ENCODE measurements at places on chromosomes 2 and 18.

DNA sequence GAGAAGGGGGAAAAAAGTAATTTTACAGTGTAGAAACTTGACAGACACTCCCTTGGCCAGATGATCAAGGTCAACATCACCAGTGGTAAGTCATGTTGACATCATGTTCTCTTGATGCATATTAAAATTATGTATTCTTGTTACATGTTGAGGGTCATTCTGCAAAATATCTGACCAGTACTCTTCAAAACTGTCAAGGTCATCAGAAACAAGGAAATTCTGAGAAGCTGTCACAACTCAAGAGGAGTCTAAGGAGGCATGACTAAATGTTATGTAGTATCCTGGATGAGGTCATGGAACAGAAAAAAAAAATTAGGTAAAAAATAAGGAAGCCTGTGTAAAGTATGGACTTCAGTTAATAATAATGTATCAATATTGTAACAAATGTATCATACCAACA is 6.3 kb downstream of the SGPP2 start:
- no peak for DNase-seq

DNA sequence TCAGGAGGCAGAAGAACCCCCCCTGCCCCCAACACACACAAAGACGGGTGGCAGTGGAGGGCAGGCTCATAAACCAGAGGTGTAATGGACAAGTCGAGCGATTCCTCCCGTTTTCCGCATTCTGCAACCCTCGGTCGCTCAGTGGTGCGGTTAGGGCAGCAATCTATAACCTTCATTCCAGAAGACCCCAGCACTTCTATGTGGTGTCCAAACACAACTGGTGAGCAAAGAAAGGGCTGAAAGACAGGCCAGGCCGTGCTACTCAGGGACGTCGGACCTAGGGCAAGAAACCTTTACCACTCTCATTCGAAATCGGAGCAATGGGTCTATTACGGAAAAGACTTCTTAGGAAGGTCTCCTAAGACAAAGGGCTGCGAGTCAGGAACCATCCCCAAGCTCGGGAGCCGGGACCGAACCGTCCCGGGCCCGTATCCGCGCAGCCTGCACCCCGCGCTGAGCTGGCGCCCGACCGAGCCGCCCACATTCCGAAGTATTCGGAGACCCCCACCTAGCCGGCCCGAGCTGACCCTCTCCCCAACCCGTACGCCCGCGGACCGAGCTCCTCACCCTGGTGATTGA is 568 bp downstream of the ARL5A start:
- DNase-seq, result peak; percentile 31

- DNase-seq, result peak; percentile 4
These were observed 18.4 kb downstream of the PREPL start for GRCh38 chr2:44342854-44343253.

DNA sequence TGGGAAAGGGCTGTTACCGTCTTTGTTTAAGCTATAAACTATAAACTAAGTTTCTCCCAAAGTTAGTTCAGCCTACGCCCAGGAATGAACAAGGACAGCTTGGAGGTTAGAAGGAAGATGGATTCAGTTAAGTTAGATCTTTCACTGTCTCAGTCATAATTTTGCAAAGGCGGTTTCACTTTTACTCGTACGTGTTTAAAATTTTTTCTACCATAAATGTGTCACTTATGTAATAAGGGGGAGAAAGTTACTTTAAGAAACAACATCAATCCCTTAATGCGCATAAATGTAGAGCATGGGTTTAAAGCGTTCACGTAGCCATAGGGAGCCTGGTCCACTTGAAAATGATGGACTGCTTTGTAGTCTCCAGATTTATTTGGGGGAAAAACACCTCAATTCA is 71.3 kb downstream of the SNORC start:
- DNase-seq, result no peak

GRCh38 chr2:54574107-54574859 is 118.2 kb downstream of the SPTBN1 start:
- no peak for DNase-seq

GRCh38 chr2:18171191-18172139 is 293.0 kb downstream of the KCNS3 start:
- no peak for DNase-seq

DNA sequence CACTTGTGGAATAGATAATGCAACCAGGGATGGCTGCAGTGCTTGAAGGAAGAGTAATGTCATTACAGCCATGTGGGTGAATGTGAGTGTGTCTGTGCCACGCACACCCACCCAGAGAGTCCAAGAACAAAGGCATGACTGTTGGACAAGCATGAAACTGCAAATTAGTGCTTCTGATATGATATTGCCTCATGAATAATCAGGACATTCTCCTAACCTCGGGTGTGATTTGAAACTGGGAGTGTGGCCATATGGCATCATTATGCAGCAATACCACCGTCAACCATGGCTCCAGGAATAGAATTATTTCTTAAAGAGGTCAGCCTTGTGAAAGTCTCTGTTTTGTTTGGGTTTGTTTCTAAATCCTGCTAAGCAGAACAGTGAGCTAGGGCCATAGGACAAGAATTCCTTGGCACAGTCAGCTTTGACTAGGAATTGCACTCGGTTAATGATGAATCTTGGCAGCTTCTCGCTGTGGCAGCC is 678.0 kb upstream of the RAB6C start:
- no peak for DNase-seq

GRCh38 chr2:173983391-173983871 is 18.3 kb upstream of the SP3 start:
- DNase-seq, result no peak

- no peak for DNase-seq
These were observed 117.1 kb downstream of the ZNF407 start for GRCh38 chr18:74714791-74715190.

DNA sequence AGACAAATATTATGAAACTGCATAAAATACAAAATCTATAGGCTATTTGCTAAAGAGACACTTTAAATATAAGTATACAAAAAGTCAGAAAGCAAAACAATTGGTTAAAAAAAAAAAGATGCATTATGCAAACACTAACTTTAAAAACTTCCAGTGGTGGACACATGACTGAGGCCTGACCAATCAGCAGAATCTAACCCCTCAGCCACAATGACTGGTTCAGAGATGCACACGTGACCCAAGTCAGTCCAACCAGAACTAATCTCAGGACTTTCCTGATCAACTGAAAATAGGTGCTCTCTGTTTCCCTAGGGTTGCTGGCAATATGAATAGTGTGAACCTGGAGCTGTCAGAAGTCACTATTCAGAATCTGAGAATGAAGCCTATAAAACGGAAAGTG is 22.7 kb downstream of the DNER start:
- no peak for DNase-seq

- DNase-seq, result no peak
These were observed 120.7 kb upstream of the AGAP1 start for GRCh38 chr2:235373171-235373570.

- DNase-seq, result no peak
These were observed 59.8 kb upstream of the LYPD6B start for GRCh38 chr2:148978706-148979105.

GRCh38 chr2:240462707-240463273 is 27.3 kb downstream of the GPC1 start:
- DNase-seq, result no peak

GRCh38 chr2:207767461-207768167 is 2.1 kb downstream of the FZD5 start:
- DNase-seq, result peak; percentile 73

DNA sequence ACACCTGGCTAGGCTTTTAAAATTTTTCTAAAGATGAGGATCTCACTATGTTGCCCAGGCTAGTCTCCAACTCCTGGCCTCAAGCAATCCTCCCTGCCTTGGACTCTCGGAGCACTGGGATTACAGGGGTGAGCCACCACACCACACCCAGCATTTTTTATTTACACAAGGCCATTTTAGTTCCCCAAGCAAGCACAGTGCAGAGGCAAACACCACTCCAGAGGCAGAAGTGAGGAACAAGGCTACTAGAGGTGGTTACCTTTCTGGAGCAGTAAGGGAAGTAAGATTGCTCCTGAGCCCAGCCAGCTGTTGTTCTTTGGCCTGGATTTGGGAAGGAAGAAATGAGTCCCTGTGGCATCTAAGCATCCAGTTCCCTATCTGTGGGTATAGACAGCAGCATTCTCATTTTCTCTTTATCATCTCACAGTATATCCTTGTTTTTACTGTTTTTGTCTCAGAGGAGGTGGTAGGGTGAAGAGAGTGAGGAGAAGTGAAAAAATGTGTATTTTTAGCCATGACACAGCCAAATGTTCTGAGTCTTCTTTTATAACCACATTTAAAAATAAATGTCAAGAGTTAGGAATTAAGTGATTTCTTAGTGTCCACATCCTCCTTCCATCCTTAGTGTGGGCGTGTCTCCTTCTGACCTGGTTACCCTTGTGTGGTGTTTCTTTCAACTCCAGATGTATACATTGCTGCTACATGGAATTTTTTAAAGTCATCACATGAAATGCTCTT is 10.5 kb upstream of the TTC39C start:
- DNase-seq, result no peak

GRCh38 chr18:61998335-61998734 is 105.5 kb upstream of the RNF152 start:
- no peak for DNase-seq

- DNase-seq, result no peak
These were observed 4.2 kb upstream of the CLIP4 start for GRCh38 chr2:29110916-29111535.

DNA sequence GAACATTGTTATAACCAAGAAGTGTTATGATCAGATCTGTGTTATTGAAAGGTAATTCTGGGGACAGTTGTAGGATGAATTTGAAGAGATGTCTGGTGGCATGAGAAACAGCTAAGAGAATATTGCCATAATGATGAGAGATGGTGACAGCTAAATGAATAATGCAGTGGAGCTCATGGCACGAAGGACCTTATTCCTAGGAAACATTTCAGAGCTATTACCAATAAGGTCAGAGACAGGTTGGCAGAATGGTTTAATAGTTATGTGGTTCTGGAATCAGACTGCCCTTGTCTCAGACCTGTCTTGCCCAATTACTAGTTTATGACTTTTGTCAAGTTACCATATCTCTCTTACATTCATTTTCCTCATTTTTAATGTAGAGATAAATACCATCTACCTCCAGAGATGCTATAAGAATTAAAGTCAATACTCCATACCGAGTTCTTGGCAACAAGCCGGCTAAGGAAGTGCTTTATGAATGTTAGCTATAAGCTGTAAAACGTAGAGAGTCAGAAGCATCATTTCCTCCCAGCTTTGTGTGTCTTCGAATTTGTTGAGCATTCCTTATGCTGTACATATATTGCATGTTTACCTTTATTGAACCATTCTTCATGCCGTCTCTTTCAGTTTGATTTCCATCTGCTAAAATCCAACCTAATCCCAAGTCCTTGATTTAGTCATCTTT is 73.6 kb upstream of the COL5A2 start:
- DNase-seq, result no peak

DNA sequence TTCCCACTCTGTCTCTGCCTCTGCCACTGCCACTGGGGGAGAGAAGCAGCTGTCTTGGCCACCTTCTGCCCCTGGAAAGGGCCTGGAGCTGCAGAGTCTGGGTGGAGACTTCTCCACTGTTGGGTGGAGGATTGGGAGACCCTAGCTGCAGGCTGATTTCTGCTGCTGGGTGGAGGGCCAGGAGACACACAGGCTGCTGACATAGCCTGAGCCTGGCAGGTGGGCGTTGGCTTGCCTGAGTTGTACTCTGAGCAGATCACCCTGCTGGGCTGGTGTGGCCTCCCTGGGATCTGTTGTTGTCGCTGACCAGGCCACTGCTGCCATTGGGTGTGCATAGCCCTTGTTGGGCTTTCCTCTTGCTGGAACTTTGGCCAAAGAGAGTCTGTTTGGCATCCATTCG is 64.3 kb downstream of the ARHGEF4 start:
- DNase-seq, result no peak

DNA sequence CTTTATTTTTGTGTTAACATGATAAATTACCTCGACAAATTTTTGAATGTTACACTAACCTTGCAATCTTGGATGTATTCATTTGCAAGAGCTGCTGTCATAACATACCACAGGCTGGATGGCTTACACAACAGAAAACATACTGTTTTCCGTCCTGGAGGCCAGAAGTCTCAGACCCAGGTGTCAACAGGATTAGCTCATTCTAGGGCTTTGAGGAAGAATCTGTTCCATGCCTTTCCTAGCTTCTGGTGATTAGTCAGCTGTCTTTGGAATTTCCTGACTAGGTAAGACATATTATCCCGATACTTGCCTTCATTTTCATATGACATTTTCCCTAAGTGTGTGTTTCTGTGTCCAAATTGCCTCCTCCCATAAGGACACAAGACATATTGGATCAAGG is 188.6 kb upstream of the CDH19 start:
- no peak for DNase-seq

GRCh38 chr2:1039549-1039948 is 88.9 kb downstream of the SNTG2 start:
- DNase-seq, result no peak

- DNase-seq, result no peak
These were observed 14.2 kb downstream of the CAPG start for GRCh38 chr2:85395912-85396475.

Data from HuH-7 (cell line).